ENCODE measurements at places on chromosomes 2 and 18.

GRCh38 chr2:173868406-173868805, 96.8 kb downstream of the SP3 start:
- no peak for DNase-seq

DNA sequence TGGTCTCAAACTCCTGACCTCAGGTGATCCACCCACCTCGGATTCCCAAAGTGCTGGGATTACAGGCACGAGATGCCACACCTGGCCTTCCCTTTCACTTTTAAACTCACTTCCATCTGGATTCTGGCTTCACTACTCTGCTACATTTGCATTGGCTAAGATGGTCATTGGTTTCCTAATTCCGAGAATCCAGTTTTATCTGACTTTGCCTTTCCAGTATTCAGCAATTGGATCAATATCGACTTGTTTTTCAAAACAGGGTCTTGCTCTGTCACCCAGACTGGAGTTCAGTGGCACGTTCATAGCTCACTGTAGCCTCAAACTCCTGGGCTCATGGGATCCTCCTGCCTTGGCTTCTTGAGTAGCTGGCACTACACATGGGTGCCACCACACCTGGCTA, 4.7 kb upstream of the CD302 start:
- no peak for DNase-seq

GRCh38 chr2:232340171-232340935, 38.2 kb upstream of the ALPP start:
- no peak for DNase-seq

GRCh38 chr2:236366049-236366387, 101.8 kb upstream of the ASB18 start:
- no peak for DNase-seq

DNA sequence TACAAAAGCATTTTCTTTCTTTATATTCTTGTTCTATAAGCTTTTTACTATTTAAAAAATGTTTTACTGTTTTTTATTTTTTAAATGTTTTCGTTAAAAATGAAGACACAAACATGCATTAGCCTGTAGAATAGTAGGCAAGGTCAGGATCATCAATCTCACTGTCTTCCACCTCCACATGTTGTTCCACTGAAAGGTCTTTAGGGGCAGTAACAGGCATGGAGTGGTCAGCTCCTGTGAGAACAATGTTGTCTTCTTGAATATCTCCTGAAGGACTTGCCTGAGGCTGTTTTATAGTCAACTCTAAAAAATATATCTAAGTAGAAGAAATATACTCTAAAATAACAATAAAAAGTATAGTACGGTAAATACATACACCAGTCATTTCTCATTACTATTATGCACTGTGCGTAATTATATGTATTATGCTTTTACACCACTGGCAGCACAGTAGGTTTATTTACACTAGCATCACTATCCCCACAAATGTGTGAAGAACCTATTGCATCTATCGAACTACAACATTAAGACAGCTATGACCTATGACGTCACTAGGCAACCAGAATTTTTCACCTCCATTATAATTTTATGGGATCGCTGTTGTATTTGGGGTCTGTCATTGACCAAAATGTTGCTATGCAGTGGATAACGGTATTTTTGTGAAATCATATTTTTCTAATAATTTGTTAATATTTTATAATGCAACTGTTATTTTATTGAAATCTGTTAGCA, 764.3 kb downstream of the METTL4 start:
- DNase-seq: no peak

DNA sequence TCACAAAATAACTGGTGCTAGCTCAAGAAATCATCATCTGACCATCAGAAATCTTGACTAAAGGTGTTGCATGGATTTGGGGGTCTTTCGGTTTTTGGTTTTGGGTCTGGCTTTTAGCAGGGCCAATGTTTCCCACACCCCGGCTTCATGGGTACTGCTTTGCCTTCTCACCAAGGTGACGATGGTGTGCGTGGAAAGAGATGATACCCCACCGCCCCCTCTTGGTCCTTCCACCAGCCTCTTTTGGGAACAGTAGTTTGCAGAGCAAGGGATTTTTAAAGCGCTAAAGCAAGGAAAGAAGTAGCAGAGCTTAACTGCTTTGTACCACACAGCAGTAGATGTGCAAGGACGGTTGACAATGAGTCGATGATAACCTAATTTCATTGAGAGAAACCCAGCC, 42.3 kb downstream of the BOLA3 start:
- DNase-seq: no peak
